ENCODE measurements at places on chromosomes 12 and 14.

GRCh38 chr12:66354291-66354690, 52.0 kb downstream of the HELB start:
- DNase-seq: no peak

DNA sequence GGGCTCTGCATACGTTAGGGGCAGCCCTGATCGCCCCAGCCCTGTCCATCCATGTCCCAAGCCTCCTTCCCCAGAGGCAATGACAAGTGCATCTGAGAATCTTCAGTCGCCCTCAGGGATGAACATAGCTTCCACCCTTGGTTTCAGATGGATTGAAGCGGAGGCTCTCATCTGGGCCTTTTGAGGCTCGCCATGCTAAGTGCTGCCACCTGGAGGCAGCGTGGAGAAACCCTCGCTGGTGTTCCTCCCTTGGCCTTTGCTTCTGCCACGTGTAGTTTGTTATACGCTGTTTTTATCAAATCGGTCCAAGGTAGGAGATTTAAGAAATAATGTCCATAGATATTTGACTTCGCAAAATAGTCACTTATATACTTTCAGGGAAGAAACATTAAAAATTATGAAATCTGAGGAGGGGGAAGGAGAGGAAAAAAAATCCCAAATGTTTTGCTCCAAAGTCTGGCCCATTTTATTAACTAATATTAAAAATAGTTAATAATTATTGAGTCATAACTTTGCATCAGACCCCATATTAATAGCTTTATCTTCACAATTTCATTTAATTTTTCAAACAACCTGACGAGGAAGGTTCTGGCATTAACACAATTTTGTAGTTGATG, 28.8 kb upstream of the LRRC10 start:
- DNase-seq: peak; percentile 56

DNA sequence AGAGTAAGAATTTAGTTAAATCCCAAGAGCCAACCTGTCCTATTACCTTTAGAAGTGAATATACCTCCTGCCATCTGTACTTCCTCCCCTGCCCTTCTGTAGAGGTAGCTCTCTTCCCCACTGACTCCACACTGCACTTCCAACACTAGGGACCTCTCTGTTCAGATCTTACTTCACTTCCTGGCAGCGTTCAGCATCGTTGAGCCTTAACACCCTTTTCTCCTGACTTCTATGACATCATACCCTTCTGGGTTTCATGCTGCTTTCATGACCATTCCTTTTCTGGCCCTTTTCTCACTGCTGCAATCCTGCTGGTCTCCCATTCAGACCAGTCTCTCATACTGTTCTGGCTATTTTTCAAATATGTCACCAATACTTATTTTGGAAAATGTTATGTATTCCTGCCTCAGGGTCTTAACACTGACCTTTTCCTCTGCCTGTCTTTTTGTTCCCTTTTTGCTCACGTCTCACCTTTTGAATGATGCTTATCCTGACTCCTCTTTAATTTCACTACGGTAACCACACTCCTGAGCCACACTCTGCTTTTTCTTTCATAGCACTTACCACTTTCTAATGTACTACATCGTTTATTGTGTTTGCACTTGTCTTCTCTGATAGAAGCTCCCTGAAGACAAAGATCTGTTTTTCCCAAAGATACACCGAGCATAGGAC, 67.6 kb downstream of the PLEKHA5 start:
- no peak for DNase-seq

DNA sequence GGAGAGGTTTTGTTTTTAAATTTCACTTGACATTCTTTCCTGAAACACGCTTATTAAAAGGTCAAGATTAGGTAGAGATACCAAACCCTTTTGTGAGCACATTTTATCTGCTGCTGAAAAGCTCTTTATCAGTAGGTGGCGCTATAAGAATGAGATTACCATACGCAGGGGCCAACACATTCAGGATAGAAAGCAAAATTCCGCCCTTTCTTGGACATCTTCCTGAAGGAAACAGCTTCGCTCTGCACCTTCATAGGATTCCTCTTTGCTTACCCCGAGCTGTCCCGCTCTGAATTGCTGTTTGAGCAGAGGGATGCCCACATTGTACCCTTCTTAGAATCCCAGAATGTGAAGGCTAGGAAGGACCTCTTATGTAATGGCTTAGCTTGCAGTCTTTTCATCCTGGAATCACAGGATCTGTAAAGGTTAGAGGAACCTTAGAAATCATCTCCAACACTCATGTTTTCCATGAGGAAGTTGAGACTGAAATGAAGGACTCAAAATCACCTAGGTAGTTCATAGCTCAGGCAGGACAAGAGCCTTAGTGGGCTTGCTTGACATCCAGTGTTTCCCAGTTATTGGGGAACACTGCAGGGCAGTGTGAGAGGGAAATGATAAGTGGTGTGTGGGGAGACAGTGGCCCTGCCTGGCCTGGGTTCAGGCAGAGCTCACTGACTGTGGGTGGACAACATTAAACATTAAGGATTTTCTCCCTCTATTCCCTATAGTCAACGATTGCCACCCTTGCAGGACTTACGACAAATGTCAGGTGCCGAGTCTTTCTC, 38.7 kb upstream of the CRY1 start:
- peak; percentile 75 for DNase-seq

DNA sequence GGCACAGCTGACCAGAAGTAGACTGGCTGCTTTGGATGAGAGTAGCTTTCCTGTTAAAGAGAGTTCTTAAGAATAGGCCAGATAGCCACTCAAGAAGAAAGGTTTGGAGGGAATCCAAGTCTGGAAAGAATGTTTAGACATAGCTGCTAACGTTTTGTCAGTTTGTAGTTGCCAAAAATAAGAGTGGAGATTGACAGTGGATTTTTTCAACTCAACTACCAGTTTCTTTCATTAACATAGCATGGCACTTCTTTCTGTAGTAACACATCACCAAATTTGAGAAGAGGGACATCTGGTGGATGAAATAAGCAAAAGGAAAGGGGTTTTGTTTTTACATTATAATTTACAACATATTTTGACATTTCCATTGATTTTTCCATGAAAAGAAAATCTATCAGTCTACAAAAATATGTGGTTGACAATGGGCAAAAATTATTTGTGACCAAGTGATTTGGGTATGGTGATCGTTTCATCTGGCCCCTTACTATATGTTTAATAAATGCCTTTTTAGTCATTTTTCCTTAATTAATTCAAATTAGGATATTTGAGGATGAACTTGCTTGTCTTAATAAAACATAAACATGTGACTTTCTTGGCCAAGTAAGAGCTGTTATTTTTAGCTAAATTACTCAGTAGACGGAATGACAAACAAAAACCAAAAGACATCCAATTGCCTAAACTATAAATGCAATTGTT, 71.1 kb downstream of the PTPRR start:
- DNase-seq: peak; percentile 12

- DNase-seq: no peak
Measured at GRCh38 chr12:121010860-121011259, 5.4 kb downstream of the C12orf43 start.

DNA sequence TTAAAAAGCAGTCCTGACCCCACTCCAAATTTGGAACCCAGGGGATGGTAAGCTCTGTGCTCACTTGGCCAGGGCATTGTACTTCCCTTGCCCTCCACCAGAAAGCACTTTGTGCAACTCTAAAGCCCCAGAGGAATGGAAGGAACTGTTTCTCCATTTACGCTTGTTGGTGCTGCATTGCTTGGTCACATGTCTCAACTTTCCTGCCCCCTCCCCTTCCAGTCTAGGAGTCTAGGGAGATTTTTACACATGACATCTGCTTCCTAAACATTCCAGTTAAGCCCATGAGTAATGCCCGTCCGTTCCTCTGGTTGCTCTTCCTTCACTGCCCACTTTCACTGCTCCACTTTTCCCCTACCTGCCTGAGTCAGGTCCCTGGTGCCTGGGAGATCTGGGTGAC, 92.6 kb upstream of the MAP1LC3B2 start:
- peak; percentile 18 for DNase-seq

DNA sequence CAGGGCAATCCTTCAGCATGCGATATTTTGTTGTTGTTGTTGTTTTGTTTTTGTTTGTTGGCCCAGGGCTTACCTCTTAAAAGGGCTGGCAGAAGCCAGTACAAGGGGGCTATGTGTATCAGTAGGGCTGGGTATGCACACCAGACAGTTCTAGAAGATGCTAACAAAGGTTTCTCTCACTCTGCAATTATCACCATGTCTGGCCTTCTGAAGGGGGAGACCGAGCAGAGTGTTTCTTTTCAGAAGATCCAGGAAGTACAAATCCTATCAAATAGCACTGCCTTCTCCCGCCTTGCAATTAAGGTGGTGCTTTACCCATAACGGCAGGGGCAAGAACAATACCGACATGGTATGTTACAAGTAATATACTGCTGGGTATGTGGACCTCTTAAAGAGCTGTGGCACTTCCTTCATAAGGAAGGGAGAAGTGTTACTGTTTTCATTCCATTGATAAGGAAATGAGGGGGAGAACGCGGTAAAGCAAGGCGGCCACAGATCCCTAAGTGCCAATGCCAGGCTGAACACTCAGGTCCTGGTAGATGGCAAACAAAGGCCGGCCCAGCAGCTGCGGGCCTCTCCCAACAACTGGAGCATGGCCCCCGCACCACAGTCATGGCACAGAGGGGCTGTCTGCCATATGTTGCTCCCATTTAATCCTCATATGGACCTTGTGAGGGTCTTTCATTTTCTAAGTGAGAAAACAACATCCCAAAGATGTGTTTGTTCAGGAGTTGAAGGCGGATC, 19.2 kb upstream of the CACNA2D4 start:
- no peak for DNase-seq

GRCh38 chr12:53499266-53500141, at the start of gene MAP3K12:
TSS of gene MAP3K12 (minus strand) at chr12:53499458. CDS start at chr12:53487391, 12,067 bp downstream.
- DNase-seq: peak; percentile 36

DNA sequence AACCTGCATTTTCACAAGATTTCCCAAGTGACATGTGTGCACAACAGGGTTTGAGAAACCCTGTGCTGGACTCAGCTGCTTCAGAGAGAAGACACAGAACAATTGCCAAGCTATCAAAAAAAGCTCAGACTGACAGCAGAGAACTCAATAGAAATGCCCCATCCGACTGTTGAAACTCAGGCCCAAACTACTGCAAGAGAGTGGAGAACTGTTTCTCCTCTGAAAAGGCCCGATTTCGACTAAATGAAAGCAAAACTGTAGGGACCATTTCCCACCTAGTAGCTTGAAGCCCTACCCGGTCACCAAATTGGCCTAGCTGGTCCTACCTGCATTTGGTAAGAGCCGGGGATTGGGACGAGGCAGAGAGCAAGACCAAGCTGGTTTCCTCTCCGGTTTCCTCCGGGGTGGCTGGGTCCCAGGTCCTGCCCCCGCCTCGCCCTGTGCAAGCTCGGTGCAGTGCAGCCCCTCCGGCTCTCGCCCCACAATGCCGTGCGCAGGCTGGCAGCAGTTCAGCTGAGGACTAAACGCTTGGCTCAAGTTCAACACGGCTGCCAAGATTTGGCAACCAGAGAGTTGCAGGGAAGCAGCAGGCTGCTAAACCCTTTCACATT, 1180.6 kb downstream of the VRK1 start:
- DNase-seq: no peak

GRCh38 chr12:115382681-115383080, 698.7 kb upstream of the TBX3 start:
- DNase-seq: no peak

GRCh38 chr14:95569440-95569839, 34.6 kb downstream of the GLRX5 start:
- no peak for DNase-seq

DNA sequence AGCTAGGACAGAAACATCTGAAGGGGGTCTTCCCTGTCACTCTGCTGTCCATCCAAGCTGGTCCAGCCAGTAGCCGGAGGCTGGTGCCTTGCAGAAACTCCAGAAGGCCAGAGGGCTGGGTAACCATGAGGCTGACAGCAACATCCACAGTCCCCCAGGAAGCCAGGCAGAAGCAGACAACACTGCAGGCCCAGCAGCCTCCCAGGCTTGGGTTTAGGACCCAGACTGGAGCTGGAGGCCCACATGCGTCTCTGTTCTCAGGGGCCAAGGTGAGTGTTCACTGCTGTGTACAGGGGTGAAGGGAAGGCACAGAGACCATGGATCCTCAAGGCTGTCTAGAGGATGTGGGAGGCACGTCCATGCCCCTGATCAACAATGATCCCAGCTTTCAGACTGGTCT, 136.4 kb upstream of the PRMT8 start:
- no peak for DNase-seq

GRCh38 chr14:103016071-103016470, 41.3 kb downstream of the CDC42BPB start:
- no peak for DNase-seq

GRCh38 chr14:93727039-93727740, 61.1 kb downstream of the PRIMA1 start:
- DNase-seq: no peak

- no peak for DNase-seq
Measured at GRCh38 chr12:132998741-132999140, 12.6 kb downstream of the ZNF26 start.

DNA sequence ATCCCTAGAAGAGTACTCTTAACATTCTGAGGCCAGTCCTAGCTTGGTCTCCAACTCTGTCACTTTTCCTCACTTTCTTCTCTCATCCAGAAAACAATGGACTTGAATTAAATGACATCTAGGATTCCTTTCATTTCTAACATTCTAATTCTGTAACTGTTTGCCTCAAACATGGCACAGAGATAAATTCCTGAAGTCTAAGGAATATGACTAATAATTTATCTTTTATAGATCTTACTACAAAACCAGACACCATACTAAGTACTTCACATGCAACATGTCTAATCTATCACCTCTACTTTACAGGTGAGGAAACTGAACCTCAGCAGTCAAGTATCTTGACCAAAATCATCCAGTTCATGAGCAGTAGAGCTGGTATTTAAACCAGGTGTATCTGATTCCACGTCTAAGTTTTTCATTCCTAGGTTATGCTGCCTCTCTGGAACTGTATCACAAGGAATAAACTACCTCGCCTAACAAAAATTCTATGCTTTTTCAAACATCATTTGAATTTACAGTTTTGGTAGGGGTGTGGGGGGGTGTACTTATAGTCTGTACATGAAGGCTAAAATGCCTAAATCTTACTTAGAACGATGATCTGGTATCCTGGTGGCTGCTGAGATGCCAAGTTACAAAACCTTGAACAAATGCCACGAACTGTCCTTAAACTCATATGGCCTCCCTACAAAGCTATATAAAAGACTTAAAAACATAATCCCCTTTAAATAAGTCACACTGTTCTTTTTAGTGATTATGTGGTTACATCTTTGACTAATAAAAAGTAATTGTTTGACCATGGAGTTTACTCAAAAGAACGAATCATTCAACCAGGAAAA, 41.6 kb downstream of the ATXN2 start:
- DNase-seq: no peak

DNA sequence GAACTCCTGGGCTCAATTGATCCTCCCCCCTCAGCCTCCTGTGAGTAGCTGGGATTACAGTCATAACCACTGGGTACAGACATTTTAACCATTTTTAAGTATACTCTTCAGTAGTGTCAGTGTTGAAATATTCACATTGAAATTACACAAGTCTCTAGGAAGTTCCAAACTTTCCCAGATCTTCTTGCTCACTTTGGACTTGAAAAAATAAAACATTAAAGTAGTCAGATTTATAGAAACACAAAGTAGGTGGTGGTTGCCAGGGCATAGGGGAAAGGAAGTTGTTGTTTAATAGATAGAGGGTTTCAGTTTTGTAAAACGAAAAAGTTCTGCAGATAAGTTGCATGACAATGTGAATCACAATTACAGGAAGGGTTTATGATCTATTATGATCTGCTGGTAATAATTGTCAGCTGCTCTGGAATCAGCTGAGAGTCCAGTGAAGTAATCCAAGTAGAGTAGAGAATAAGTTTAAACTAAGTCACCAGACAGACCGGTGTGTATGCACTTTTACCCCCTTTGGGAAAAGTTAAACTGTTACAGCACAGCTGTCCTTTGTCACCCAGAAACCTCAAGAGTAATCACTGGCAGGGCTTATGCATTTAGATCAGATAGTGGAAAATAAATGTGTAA, 27.4 kb downstream of the PCNX1 start:
- no peak for DNase-seq

GRCh38 chr12:12441429-12441807, 84.5 kb downstream of the BORCS5 start:
- no peak for DNase-seq
